ENCODE measurements at places on chromosomes 7 and 10.

DNA sequence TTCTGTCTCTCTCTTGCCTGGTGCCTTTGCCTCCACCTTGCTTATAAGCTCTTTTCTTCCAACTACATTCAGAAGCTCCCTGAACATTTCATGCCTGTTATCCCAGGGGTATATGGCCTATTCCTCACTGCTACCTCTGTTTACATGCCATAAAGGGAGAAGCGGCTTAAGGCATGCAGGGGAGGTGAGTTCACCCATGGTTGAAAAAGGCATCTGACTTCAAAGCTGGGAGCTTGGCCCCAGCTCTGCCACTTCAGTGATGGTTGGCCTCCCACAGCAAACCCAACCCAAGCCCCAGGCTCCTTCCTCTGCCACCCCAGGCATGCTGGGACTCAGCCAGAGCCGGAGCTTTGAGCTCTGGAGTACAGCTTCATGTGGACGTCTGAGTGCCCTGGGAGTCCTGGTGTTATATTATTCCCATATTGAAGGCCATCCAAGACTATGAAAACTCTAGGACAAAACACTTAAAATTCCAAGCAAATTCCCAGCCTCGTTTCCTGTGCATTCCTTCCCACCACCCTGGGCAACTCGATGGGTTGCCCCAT is 468.6 kb upstream of the ZMIZ1 start:
- no peak for DNase-seq

GRCh38 chr10:5447611-5448071 is 35.3 kb downstream of the NET1 start:
- DNase-seq = no peak

- DNase-seq = no peak
Observed at GRCh38 chr10:19654576-19654975, 161.7 kb upstream of the PLXDC2 start.

DNA sequence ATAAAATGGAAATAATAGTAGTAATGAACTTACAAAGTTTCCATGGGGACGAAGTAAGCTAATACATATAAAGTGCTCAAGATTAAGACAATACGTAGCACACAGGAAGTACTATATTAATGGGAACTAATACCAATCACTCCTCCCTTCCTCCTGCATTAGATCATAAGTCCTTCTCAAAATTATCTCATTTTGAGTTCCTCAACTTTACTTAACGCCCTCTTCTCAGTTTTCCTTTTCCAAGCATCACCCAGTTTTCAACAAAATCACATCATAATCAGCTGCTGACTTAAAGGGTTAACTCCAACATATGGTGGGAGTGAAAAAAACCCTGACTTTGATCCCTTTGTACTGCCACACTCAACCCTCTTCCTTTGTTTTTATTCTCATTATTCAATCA is 24.4 kb downstream of the JMJD1C start:
- DNase-seq = no peak

GRCh38 chr10:14391342-14391741 is 60.6 kb upstream of the FRMD4A start:
- DNase-seq = no peak

DNA sequence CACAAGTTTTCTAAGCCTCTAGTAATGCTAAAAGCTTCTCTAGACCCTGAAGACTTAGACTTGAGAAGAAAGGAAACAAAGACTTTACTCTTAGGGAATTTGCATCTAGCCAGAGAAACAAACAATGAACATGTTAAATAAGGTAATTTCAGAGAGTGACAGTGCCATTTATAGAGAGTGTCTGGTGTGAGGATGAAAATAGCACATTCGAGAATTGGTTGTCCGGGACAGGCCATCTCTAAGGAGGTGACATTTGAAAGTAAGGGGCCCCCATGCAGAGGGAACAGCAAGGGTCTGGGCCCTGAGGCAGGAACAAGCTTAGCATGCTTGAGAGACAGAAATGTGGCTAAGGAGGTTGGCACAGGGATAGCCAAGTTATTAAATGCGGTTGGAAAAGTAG is 48.1 kb downstream of the ADAM22 start:
- DNase-seq = no peak

GRCh38 chr7:135147341-135147898 is 452 bp upstream of the TMEM140 start:
- peak; percentile 23 for DNase-seq

DNA sequence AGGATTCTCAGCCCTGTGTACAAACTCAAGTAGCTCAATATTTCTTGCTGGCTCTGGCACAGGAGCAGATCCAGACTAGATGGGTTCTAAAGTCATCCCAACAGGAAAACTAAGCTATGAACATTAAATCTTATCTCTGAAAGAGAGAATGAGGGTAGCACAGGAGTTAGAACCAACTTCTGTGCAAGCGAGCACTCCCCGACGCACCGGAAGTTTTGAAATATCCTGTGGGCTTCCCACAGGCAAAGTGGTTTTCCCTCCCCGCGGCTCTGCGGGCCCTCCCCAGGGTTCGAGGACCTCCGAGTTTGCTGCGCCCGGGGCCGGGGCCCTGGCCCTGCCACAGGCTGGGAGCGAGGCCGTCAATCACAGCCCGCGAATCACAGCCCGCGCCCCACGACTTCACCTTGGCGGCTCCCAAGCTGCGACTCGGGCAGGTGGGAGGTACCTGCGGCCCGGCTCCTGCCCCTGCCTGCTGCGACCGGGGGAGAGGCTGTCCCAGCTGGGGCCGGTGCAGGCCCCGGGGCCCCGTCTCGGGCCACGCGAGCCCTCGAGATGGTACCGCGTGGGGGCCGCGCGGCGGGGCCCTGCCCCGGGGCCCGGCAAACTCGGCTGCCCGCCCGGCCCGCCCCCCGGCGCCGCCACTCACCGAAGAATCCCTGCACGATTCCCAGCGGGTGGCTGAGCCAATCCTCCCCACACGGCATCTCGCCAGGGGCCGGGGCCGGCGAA is 598 bp downstream of the MCMBP start:
- peak; percentile 83 for DNase-seq

- no peak for DNase-seq
Observed at GRCh38 chr10:100745882-100746783, 751 bp downstream of the PAX2 start.

- no peak for DNase-seq
Observed at GRCh38 chr10:122802282-122802681, 43.4 kb downstream of the CUZD1 start.

- no peak for DNase-seq
Observed at GRCh38 chr10:62916141-62916603, 100.0 kb upstream of the EGR2 start.

GRCh38 chr7:32200646-32201045 is 130.4 kb upstream of the PDE1C start:
- no peak for DNase-seq

GRCh38 chr7:81687062-81687461 is 82.8 kb downstream of the HGF start:
- DNase-seq = no peak

- no peak for DNase-seq
Observed at GRCh38 chr7:102216573-102217314, 69.9 kb upstream of the SH2B2 start.

DNA sequence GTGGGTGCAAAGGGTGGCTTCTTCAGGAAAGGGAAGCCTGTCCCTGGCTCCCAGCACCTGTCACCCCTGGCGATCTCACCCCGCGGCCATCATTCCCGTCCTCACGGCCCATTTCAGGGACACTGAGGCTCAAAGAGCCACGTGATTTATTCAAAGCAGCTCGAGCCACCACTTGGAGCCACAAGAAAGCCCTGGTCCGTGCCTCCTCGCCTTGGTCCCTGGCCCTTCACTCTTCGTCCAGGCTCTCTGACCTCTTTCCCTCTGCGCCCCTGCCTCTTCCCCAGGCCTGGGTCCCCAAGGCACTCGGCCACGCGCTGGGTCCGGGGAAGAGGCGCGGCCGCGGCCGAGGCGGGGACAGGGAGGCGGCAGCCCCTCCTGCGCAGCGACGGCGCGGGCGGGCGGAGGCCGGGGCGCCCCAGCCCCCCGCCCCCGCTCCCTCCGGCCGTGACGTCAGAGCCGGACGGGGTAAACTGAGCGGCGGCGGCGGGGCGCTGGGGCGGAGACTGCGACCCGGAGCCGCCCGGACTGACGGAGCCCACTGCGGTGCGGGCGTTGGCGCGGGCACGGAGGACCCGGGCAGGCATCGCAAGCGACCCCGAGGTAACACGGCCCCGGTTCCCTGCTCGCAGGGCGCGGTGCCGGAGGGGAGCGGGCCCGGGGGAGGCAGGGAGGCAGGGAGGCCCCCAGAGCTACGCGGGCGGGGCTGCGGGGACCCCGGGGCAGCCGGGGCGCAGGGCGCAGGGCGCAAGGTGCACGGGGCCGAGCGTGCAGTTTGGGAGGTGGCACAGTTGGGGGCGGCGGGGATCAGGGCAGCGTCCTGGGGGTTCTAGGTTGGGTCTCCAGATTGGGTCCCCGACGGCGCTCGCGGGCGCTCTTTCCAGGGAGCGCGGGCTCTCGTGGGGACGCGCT is at the start of gene SLC18A2:
SLC18A2 (plus strand) TSS at position 494 of the 909 bp plus-strand sequence. CDS start 580 bp downstream, outside the sequence.
- DNase-seq = no peak

- DNase-seq = no peak
Observed at GRCh38 chr7:140403878-140404564, at the start of gene RAB19. RAB19 (plus strand) TSS chr7:140404058; CDS start chr7:140407647, 3,589 bp downstream.

DNA sequence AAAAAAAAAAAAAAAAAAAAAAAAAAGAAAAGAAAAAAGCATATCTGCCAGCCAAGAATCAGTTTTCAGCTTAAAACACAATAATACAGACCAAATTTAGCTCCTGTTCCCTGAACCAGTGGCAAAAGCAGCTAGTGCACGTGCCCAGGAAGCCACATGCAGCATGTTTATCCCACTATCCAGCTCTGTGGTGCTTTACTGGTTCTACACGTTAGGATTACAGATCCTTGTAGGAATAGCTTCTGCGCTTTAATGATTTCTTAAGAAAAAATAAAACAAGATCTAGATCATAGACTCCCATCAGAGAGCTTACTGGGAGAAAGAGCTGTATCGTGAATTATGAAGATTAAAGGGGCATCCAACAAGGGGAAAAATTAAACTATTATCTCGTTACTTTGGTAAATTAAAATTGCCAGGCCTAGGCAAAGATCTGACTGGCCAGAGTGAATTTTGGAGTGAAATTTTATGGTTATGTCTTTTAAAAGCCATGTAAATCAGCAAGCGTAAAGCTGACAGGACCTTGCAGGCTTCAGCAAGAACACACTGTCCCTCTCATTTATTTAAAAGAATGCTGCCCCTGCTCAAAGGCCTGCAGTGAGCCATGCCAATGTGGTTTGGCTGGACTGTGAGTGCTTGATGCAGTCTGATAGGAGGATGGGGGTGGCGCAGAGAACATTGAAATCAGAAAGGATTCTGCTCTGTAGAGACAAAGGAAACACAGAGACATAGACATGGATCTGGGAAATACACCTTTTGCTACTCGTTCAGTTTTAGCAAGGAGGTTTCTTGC is 177.3 kb upstream of the PHYHIPL start:
- no peak for DNase-seq

DNA sequence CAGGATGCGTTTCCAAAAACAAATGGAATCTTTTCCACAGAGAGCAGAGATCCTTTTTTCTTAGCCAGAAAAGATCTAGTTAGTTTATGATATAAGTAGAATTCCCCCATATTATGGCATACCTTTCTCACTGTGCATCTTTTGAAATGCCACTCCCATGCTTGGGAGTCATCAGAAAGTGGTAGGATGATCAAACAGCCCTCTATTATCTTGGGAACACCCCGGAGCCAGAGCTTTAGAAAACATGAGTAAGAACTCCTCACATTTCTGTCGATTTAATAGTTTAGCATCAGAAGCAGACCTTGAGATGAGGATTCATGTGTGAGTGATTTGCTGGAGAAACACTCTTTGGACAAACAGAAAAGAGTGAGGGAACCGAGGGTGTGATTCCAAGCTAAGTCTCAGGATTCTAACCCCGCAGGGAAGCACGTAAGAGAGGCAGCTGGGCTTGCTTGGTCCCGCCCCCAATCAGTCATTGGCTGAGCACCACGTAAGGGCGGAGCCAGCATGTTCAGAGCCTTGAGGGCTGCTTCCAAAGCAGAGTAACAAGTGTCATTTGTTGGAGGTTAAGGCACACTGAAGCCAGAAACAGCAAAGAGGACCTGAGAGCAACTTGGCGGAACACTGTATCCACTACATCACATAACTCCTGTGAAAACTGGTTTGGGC is 43.7 kb upstream of the NXPH1 start:
- DNase-seq = no peak

- DNase-seq = no peak
Observed at GRCh38 chr10:69619626-69620025, 10.4 kb upstream of the FAM241B start.

- DNase-seq = no peak
Observed at GRCh38 chr7:119065966-119066365, 841.5 kb downstream of the ANKRD7 start.

DNA sequence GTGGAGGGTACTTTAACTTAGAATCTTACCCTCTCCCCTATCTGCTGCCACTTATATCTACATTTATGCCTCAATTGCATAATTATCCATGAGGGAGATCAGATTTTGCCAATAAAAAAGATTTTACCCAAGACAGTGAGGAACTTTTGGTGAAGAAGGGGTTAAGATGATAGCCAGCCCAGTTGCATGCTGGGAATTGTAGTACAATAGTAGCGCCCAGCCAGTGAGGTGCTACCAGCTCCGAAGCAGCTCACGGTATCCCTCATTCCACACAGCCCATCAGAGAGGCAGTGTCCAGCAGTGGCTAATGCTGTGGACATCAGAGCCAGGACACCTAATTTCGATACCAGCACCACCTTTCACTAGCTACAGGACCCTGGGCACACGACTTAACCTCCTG is 5.9 kb upstream of the LGI1 start:
- DNase-seq = no peak

DNA sequence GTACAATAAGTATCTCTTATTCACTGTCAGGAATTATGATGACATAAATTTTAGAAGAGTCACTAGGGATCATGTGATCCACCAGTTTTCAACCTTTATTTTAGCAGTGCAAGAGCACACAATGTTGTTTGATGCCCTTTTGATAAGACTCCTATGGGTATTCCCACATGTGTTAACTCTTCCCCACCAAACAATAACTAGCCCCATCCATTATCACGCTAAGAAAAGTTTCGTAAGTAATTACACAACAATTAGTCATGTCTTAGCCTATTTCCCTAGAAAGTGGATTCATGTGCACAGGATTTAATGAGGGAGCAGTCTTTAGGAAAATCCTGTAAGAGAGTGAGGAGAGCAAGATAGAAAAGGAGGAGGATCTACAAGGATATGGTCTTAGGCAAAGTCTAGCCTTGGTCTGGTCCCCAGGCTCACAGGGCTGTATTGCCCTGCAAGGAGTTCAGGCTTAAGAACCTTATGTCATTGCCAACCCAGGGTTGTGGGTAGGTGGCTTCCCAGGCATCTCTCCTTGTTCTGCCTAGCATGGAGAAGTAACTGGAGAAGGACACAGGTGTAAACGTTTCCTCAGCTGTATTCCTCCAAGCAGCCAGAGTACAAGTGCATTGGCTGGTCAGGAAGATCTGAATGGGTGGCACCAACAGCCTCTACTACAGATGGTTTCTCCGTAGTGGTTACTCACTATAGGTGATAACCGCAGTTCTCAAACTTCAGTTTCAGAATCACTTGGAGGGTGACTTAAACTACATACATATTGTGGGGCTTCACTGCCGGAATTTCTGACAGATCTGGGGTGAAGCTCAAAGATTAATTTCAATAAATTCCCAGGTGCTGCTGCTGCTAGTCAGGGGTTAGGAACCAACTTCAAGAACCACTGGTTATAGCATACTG is 574.5 kb downstream of the SUGCT start:
- no peak for DNase-seq

DNA sequence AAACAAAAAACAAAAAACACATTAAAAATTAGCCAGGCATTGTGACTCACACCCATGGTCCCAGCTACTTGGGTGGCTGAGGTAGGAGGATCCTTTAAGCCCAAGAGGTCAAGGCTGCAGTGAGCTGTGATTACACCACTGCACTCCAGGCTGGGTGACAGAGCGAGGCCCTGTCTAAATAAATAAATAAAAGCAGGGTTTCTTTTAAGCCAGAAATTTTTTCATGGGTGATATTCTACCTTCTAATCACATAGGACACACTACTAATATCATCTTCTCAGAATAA is 14.2 kb upstream of the SVIL start:
- no peak for DNase-seq

All from GF-D8 (cell line).